Omental fat pad (tissue), 4 donors: ENCODE measurements at places on chromosomes 1 and 21.

DNA sequence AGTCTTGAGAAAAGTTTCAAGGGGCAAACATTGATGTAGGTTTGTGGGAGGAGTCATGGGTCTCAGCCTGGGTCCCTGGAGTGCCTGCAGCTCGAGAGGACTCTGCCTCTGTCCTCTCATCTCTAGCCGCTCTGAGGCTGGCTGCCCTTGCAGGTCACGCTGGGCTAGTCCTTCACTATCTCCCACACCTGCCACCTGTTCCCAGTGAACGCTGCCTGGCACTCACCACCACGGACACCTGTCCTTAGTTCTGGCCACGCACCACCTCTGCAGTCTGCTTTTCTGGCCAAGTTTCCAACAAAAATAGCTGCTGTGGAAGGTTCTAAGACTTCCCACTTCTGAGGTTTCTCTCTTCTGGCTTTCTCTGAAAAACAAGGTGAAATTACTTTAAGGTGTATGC lies 52.5 kb downstream of the SH3BGR start:
- DNase-seq: no peak

DNA sequence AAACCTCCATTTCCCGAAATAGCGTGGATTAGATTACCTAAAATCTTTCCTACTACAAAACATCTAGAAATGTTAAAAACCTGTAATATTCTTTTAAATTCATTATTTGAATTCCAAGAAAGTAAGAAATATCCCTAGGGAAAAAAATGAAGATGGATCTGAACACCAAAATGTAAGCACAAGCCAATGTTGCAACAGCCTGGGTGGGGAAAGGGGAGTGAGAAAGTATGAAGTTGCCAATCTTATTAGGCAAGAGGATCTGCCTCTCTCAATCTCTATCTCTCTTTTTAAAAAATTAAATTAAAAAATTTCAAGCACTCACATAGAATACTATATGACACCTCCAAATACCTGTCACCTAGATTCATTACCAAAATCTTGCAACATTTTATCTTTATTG lies 74.9 kb upstream of the IRF2BP2 start:
- DNase-seq: peak; percentile 40

GRCh38 chr1:102580806-102581205 lies 527.5 kb downstream of the COL11A1 start:
- no peak for DNase-seq

GRCh38 chr1:153556348-153556747 lies 7.3 kb upstream of the S100A3 start:
- DNase-seq: no peak

GRCh38 chr21:34670220-34670961 lies 1.6 kb downstream of the CLIC6 start:
- DNase-seq: no peak

DNA sequence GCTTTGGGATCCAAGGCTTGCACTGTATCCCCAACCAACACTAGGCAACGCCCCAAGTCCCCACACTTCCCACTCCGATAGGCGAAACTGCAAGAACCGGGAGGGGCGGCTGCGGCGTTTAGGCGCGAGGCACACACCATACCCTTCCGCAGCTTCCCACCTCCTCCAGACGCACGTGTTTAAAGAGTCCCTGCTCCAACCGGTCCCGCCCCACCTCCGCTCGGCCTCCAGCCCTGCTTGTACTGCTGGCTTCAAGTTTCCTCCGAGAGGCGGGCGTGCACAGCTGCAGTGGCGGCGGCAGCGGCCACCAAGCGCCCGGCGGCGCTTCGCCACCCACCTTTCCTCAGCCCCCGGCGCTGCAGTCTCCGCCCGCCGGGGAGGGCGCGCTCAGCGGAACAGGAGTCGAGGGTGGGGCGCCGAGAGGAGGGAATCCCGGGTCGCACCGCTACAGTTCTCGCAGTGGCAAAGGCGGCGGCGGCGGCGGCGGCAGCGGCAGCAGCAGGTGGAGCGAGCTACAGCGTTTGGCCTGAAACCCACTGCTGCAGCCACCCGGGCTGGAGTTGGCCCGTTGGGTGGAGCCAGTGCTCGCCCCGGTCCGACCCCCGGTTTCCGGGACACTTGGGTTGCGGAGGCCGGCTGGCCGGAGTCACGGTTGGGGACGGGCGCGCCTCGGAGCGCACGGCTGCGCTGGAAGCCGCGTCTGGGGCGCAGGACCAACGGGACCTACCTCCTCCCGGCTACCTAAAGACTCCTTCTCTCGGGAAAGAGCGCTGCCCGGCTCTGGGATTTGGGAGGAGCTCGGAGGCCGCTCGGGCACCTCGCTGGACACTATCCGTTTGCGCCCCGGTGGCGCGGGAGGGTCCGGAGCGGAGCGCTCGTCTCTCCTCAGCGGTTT lies at the start of gene CNIH3:
CNIH3 (plus strand) TSS at position 457 of the 895 bp plus-strand sequence. CDS start 858 bp downstream, outside the sequence.
- DNase-seq: no peak

- no peak for DNase-seq
These were observed 62.7 kb downstream of the ADSS2 start for GRCh38 chr1:244388961-244389360.

DNA sequence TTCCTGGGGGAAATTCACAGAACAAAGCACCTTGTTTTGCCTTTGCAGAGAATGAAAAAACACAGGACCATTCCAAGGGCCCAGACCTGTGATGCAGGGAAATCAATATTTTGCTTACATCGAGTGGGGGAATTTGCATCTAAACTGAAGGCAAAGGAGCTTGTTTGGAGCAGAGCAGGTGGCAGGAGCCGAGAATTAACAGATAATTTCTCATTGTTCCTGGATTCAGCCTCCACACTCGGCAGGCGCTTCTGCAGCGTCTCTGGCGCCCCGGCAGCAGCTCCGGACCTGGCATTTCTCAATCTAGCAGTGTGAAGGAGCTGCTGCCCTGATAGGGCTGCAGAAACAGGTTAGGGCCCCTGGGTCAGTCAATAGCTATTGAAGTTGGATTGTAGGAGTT lies 2.0 kb upstream of the SYT6 start:
- no peak for DNase-seq

- no peak for DNase-seq
These were observed 18.0 kb upstream of the OLIG2 start for GRCh38 chr21:33007747-33008146.

DNA sequence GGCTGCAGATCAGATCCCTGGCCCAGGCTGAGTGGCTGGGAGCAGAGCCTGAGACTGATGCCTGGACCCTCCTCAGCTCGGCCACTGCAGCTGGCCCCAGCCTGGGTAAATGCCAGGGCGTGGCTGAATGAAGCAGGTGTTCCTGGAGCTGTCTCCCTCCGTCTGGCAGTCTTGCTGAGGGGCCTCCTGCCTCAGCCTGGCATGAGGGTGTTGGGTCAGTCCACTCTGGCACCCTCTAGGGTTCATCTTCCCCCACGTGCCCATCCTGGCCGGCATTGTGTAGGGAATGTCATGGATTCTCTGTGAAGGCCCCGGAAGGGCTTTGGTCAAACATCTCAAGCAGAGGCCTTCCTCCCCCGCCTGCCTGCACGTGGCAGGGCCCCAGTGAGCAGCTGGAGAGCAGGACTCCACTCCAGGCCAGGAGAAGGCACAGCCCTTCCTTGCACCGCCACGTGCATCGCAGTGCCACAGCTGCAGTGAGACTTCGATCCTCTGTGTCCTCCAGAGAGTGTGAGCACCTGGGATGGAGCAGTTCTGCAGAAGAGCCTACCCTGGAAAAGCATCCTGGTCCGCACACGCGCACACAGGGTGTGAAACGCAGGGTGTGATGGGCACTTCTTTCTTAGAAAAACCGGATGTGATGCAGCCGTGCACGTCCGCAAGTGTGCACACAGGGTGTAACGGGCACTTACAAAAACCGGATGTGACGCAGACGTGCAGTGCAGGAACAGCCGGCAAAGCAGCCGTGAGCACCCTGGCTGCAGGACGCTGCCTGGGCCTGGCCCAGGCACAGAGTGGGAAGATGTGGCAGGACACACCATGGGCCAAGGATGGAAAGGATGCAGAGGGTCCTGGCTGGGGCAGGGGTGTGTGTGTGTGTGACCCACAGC lies 4.6 kb upstream of the KRTAP10-4 start:
- DNase-seq: no peak

DNA sequence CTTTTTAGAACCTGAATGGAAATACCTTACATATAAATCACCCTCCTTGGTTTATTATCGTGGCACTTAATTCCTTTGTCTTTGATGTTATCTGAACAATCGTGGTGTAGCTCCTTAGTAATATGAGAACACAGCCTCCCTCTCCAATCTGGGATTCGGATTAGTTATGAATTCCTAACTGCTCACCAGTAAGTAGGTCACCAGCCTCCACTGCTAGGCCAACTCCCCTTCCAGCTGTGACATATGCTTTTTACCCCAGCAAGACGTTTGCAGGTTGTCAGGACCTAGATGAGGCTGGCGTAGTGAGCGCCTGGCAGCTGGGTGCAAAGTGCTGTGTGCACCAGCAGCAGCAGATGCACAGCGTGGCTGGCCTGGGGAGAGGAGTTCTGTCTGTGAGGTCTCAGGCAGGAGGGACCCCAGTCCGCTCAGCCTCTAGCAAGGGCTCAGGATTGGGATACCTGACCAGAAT lies 38.2 kb downstream of the NTPCR start:
- DNase-seq: no peak

GRCh38 chr1:153434746-153435455 lies 18.6 kb downstream of the S100A7A start:
- no peak for DNase-seq

- no peak for DNase-seq
These were observed 16.4 kb downstream of the ECHDC2 start for GRCh38 chr1:52904927-52905698.

DNA sequence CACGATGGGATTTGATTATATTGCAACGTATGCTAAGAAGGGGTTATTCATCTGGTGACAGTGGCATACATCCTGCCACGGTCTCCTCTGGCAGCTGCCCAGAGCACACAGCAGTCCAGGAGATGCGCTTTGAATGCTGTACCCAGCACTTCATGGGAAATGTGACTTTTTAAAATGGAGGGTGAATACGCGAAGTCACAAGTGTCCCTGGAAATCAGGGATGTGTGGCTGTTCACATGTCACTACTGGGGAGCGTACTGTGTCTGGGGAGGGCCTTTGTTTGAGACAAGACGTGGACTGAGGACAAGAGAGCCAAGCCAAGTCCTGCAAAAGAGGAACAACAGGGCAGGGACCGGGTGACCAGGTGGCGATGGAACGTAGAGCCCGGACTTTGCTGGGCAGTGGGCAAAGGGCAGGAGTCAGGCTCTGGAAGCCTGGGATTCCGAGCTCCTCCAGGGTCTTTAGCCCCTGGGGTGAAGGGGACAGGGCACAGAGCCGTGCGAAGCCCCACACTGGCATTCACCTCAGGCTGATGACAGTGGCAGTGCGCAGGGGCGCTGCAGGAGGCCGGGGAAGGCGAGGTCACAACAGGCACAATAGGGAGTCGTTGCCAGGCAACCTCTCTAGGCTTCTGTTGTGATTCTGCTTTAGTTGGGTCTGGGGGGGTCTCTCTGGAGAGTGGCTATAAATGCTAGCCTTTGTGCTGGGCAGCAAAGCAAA lies 11.4 kb upstream of the ZBTB21 start:
- no peak for DNase-seq

DNA sequence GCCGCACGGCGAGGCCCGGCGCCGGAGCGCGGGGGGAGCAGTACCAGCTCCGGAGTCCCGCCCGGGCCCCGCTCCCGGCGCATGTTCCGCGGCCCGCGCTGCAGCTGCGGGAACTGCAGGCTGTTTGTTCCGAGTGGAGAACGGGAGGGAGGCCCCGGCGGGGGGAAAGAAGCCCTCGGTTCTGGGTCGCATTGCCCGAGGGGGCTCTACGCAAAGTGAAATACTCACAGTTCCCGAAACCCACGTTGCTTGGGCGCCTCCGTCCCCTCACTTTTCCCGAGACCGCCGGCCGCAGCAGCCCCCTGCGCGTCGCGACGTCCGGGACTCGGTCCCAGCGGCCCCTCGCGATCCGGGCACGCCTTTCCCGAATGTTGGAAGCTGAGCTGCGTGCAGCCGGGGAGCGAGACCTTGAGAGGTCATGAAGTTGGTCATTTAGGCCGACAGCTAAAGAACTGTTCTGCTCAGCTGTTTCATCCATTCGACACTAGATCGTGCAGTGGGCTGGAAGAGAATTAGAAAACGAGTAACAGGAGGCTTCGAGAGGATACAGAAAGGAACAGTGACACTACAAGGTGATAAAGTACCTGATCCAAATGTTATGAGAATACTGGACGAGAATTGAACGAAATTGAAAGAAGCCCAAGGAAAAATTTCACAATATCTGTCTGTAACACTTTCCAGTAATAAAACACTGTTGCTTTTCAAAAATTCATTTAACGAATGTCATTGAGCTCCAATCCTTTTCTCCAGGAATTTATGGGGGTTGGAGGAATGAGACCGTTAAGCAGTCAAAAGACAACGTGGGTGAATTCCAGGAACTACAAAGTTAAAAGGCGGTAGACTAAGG lies 657 bp upstream of the LIN9 start:
- DNase-seq: peak; percentile 27

- DNase-seq: no peak
These were observed 20.5 kb downstream of the HIVEP3 start for GRCh38 chr1:41898191-41898713.

DNA sequence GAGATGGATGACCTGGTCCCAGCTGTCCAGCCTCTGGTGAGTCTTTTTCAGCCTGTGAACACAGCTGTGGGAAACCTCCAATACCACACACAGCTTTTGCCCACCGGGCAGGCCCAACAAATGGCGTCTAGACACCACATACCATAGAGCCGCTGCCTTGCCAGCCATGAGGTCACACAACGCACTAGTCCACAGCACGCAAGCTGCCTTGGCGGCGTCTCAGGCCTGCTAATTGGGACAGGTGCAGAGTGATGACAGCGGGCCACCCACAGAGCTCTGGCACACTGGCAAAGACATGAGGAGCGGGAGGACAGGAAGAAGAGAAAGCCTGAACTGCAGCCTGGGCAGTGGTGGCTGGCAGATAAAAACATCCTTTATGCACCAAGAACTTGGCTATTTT lies 125.5 kb downstream of the ADAMTS1 start:
- DNase-seq: no peak

DNA sequence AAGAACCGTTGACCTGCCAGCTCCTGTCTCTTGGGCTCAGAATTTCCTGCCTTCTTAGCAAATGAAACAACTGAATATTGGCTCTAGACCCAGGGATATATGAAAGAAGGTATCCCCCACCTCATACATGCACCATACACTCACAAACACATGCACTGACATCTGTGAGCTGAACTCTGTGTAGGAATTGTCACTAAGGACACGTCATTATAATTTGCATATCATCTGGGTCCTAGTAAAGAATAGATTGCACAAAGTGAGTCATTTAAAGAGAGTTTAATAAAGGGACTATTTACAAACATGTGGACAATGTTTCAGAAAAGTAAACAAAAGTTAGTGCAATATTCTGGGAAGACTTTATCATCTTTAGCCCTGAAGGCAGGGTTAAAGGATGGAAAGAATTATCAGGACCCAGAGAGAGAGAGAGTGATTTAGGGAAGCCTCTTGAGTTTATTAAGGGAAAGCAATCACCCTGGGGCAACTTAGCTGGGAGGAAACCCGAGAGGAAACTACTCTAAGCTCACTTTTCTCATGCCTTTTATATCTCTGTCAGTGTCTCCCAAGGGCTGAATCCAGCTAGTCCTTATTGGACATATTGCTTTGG lies 74.1 kb upstream of the PLA2G4A start:
- DNase-seq: no peak

GRCh38 chr1:240027059-240027462 lies 64.6 kb upstream of the FMN2 start:
- DNase-seq: no peak
